Effector CD4-positive, alpha-beta T cell (primary cell): ENCODE measurements at places on chromosomes 12 and 14.
A peak's percentile ranks its signal among the peaks of the same experiment; 100 is the strongest.

DNA sequence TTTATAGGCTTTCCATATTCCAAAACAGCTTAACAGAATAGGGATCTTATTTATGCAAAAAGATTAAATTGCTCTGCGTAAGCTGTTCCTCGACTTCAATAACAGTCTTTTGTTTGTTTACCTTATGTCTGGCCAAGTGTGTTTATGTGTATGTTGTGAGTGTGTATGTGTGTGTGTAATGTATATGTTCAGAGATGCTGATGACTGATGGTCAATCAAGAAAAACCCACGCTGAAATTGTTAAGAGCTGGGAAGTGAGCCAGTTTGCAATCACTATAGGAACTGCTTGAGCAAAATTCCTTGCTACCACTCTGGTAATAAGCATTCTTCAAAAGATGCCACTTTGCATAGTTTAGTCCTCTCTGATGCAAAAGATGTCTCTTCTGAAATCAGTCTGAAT is 59.6 kb downstream of the PRKD1 start:
- no peak for DNase-seq

GRCh38 chr14:64075613-64076005 is 218.6 kb downstream of the ESR2 start:
- no peak for DNase-seq

GRCh38 chr12:21551841-21552465 is 25.9 kb downstream of the SPX start:
- DNase-seq, result no peak

DNA sequence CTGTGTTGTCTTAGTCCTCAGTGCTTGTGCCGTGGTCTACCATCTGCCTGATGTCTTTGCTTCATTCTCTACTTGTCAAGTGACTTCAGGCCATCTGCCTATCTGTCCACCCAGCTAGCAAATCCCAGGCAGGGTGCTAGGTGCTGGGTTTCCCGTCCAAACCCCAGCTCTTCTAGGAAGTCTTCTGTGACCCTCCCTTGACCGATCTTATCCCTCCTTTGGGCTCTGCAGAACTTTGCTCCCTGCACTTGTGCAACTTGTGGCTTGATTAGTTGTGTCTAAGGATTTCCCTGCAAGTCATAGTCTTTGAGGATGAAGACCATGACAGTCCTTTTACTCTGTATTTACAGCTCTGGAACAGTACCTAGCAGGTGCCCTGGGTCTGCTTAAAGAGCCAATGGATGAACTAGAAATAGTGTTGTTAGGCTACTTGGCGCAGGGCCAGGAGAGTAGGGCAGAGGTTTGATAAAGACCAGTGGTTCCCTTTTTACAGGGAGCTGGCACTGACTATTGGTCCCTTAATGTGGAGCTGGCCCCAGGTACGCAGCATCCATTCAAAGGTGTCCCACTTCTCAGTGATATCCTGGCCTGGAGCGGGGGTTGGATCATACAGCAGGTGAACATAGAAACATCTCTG is 60.1 kb downstream of the ADCK1 start:
- no peak for DNase-seq

DNA sequence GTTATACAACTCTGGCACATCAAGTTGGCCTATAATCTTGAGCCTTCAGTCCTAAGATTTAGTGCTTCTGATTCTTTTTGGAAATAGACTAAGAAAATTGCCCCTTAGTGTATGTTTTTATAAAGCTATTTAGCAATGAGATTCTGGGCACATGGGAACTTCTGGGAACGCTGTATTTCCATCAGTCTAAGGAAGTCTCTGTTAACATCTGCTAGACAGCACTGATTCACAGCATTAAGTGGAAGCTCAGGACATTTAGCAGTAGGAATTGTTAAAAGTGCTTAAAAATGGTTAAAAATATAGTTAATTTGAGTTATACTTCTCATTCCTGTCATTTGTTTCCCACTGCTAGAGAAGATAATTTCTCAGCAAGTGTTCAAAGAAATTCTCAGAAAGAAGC is 579.1 kb downstream of the SLC16A7 start:
- DNase-seq, result no peak

DNA sequence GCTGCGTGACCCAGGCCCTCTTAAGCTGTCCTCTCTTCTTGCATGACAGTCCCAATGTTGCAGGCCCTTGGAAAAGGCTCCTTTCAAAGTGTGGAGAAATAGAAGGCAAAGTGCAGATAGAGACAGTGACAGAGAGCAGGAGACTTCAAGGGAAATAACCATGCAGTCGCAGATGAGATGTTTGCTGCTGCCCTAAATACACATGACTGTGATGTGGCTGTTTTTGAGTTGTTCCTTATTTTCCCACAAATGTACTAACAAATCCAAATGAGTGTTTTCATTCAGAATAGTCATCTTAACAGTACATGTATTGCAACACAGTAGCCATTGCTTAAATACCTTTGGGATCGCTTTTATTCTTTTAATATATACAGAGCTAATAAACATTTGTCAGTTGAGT is 101.6 kb downstream of the SLC15A5 start:
- DNase-seq, result no peak

DNA sequence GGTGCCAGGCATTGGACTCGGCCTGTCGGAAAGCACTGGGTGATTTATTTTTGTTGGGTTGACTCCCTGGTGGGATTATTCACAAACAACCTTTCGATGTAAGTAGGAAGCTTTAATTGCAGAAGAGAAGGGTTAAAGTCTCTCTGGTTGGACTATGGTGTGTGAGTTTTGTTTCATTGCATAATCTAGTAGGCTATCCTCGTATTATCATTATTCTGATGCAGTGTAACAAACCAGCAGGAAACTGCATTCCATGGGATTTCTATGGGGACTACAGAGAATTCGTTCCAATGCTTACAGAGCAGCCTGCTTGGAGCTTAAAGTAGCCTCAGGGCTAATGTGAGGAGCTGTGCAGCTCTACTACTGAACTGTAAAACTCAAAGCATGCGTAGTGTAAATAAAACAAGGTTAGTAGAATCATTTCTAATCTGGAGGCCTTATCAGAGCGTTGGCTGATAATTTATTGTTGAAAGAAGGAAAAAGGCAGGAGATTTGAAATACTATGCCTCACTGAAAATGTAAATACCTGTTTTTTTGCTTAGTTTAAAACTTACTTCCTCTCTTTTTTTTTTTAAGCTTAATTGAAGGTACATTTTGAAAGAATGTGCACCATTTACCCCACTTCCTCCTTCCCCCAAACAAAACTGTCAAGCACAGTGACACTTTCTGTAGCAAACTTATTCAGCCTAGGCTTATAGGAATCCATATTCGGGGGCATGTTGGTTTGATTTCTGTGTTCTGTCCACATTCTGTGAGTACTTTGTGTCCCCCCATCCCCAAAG is 226.7 kb downstream of the NPAS3 start:
- no peak for DNase-seq

GRCh38 chr12:47863467-47863866 is 41.3 kb downstream of the VDR start:
- DNase-seq, result no peak

DNA sequence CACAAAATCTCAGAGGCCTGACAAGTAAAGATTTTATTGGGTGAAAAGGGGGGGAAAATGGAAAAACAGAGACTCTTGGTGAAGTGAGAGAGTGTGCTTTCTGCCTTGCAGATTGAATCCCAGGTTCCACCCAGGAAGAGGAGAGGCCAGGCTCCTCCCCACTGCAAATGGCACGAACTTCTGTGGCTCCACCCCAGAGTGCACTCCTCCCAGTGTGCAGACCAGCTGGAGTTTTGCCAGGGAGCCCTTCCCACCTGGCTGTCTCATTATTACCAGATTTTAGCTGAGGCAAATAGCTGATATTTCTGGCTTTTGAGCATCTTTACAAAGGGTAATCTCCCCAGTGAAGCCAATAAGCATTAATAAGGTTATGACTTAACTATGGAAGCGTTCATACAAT is 51.9 kb downstream of the TESPA1 start:
- DNase-seq, result no peak

DNA sequence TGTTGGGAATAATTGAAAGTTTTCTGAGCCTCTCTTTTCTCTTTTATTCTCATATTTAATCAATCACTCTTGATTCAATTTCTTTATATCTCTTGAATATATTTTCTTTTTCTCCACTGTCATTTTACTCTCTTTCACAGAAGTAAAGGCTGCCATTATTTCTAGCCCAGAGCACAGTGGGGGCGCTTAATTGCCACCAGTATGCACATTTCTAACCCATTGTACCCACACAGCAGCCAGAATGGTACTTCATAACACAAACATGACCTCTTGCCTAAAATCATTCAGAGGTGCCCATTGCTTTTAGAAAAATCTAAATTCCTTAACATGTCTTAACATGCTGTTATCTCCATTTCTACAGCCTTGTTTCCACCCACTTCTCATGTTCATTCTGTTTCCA is 190.2 kb upstream of the LMO3 start:
- DNase-seq, result no peak

DNA sequence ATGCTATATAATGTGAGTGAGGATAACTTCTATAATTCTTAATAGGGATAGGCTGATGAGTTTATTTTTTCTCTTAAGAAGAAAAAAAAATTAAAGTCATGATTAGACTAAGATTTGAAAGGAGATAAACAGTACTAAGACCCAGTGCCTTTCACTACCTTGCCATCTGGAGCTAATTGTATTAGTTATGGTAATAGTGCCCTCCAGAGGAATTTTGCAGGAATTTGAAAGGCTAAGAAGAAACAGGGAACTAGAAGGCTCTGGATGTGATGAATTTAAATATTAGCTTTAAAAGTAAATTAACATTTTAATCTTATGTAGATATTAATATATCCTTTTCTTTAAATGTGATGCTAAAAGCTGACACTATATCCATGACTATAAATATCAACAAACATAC is 36.6 kb upstream of the PIK3C2G start:
- DNase-seq, result no peak

GRCh38 chr14:102590667-102591099 is 1.8 kb upstream of the RCOR1 start:
- DNase-seq, result no peak

- peak; percentile 61 for DNase-seq
These were observed 109.4 kb downstream of the ARF6 start for GRCh38 chr14:50001999-50002925.
